Right cardiac atrium (tissue), 5 donors: ENCODE measurements at places on chromosomes 5 and 9. TPM values are rescaled to one million over a fixed set of nuclear protein-coding genes. Genes with fewer than 3 reads are reported as not detected.

GRCh38 chr9:3969590-3970260 is 330.1 kb downstream of the GLIS3 start:
- DNase-seq: no peak

DNA sequence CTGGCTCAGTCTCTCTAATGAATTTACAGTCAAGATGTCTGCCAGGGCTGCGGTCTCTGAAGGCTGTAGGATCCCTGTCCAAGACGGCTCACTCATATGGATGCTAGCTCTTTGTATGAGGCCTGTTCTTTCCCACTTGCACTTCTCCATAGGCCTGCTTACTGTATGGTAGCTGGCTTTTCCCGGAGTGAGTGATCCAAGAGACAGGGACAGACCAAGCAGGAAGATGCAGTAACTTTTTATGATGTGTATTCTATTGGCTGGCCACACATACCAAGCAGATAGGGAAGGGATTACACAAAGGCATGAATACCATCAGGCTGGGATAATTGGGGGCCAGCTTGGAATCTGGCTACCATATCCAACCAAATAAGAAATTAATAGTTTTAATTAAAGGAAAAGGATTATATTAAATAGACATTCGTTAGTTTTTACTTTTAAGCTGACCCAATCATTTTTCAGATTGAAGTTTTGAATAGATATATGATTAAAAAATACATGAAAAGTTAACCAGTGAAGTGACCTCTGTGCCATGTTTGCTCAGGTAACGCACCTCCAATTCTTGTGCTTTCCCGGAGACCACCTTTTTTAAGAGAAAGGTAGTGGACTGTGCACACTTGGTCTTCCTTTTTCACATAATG is 20.6 kb downstream of the NSD1 start:
- no peak for DNase-seq

PRR16 gene
- total RNA-seq: 7.3 TPM

IL4 gene
- not detected for total RNA-seq

DPYSL3 gene
- total RNA-seq: 47.3 TPM

DNA sequence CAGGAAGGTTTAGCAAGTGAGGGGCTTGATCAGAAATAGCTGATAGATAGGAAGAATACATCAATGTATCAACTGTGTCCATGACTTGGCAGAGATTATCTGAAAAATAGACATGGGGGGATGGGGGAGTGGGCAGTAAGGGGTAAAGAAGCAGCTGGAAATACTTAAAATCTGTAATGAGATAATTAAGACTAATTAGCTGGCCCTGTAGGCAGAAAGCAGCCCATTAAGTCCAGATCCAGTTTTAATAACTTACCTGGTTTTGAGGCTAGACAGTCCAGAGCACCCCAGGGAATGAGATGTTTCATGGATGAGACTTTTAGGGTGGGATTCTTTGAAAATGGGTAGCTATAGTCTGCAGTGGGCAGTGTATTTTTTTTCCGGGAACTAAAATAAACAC is 116.9 kb upstream of the TLX3 start:
- DNase-seq: no peak

DNA sequence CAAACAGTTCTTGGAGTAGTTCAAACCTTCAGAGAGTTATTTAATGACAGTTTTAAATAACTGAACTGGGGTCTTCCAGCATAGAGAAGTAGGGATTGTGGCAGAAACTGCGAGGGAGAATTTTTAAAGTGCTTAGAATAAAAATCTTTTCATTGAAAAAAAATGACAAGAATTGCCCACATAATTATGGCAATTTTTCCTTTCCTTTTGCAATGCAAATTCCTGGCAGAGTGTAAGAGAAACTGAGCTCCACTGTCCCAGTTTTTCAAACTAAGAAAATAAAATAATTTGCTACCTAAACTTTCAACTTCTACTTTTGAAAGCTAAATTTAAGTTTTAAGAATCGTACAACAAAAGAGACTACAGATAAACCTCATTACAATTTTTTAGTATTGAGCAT is 2.3 kb upstream of the PTGER4 start:
- DNase-seq: no peak

PCDHB10 gene
- total RNA-seq: 1.7 TPM

DNA sequence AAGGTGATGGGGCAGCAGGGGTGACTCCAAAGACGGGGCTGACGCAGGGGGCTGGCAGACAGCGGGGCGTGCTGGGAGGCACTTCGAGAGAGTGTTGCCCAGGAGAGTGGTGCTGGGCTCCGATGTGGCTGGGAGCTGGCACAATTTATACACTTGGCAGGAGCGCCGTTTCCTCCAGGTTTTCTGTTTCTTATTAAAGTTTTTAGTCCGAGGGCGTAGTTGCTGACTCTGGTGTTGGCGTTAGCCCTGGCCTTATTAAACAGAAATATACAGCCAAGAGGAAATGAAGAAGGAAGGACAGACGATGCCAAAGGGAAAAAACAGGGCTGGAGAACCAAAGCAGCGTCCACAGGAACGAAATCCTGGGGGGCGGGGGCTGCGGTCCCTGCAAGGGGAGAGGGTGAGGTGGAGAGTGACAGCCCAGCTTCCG is 139.6 kb upstream of the PHYKPL start:
- peak; percentile 76 for DNase-seq

- DNase-seq: no peak
Observed at GRCh38 chr5:132414634-132415378, 45.3 kb downstream of the SLC22A5 start.

DNA sequence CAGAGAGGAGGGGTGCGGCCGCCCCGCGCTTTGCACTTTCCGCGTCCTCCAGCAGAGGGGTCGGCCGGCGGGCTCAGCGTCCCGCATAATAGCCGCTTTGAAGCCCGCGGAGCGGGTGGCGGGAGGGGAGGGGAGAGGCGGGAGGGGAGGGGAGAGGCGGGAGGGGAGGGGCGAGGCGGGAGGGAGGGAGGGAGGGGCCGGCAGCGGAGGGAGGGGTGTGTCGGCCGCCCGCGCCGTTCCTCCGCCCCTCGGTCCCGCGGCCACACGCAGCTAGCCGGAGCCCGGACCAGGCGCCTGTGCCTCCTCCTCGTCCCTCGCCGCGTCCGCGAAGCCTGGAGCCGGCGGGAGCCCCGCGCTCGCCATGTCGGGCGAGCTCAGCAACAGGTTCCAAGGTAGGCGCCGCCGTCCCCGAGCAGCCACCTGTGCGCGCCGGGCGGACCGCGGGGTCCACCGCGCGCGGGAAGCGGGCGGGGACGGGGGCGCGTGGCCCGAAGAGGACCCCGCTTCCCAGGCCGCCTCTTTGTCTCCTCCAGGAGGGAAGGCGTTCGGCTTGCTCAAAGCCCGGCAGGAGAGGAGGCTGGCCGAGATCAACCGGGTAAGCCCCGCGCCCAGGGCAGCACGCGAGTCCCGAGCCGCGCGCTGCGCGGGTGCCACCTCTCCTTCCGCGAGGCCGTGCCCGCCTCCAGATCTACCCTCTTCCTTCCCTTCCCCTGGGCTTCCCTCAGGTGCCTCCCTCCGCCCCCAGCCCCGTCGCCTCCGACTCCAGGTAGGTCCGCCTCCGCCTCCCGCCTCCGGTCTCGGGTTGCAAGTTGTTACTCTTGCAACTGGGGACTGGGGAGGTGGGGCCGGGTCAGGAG is at the start of gene AIF1L:
Gene AIF1L, plus strand, starts transcription at position 263 of the 857 bp plus-strand sequence. Its CDS starts 99 bp downstream, at position 362.
- peak; percentile 41 for DNase-seq

GRCh38 chr5:158951436-158952247 is 148.1 kb downstream of the EBF1 start:
- DNase-seq: no peak

GRCh38 chr5:170787216-170787615 is 3.7 kb downstream of the GABRP start:
- no peak for DNase-seq

CATSPER3 gene
- 0.25 TPM for total RNA-seq

SMIM33 gene
- not detected for total RNA-seq

GLIPR2 gene
- 12.8 TPM for total RNA-seq

GRCh38 chr9:133421615-133422542 is at the start of gene ADAMTS13:
Gene ADAMTS13 (plus strand): TSS chr9:133422367. CDS start chr9:133422444, 77 bp downstream.
- DNase-seq: no peak

GRCh38 chr5:120225524-120225923 is 238.6 kb upstream of the PRR16 start:
- no peak for DNase-seq

- DNase-seq: no peak
Observed at GRCh38 chr5:143308731-143309130, 94.8 kb downstream of the NR3C1 start.

DNA sequence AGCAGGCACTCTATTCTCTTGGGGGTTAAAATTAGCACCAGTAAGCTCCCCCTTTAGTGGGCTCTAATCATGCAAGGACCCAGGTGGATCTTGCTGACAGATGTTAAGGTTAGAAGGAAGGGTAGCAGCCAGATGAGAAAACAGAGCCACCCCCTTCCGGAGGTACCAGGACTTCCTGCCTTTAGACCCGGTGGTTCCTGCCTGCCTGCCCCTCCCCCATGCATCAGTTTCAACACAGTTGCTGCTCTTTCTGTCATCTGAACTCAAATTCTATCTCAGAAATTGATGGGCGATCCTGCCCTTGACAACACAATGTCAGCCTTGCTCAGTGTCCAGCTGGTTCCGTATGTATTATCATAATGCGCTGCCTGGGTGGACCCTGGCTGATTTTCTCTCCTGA is 287.3 kb downstream of the EBF1 start:
- peak; percentile 45 for DNase-seq
